ENCODE measurements at places on chromosomes 6 and 20. TPM values are rescaled to one million over a fixed set of nuclear protein-coding genes. Genes with fewer than 3 reads are reported as not detected.

- H3K27me3 ChIP-seq, result no peaks in the 10 kb centered on the region
- H3K4me3 ChIP-seq, result no peak overlapping the region
- H3K27ac ChIP-seq, result peak overlapping the region; percentile 71
- DNase-seq, result peak; percentile 23
These were observed 80.4 kb upstream of the RIPOR2 start for GRCh38 chr6:25016014-25016720.

The CRISP2 gene
- total RNA-seq, result not detected

- H3K4me3 ChIP-seq, result no peak overlapping the region
- no peak overlapping the region for H3K27ac ChIP-seq
- no peaks in the 10 kb centered on the region for H3K36me3 ChIP-seq
These were observed 18.5 kb upstream of the SCUBE3 start for GRCh38 chr6:35195120-35195780.

DNA sequence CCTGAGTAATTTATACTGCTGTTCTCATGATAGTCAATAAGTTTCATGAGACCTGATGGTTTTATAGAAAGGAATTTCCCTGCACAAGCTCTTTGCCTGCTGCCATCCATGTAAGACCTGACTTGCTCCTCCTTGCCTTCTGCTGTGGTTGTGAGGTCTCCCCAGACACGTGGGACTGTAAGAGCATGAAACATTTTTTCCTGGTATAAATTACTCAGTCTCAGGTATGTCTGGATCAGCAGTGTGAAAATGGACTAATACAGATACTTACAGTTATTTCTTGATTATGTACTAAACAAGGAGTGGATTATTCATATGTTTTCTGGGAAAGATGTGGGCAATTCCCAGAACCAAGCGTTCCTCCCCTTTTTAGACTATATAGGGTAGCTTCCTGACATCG, 1.9 kb upstream of the TRIM38 start:
- H3K27ac ChIP-seq, result no peak overlapping the region
- peaks cover 13% of the 10 kb centered on the region for H3K4me1 ChIP-seq
- H3K36me3 ChIP-seq, result no peaks in the 10 kb centered on the region
- no peaks in the 10 kb centered on the region for H3K27me3 ChIP-seq

DNA sequence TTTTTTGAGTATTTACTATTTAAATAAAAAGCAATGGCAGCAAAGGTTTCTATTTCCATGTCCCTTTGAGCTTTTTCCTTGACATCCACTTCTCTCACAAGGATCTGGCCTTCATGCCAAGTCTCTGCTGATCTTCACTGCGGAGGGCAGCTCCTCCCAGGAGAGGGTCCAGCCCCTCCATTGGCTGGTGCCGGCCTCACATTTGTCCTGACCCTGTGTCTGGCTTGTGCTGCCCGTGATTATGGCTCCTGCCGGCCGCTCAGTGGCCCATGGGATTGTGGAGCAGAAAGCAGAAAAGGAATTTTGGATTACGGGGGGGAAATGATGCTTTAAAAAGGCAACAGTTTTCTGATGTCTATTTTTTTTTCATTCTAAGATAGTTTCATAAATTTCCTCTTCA, 31.2 kb upstream of the PDE7B start:
- no peaks in the 10 kb centered on the region for H3K36me3 ChIP-seq
- no peak for DNase-seq
- H3K27me3 ChIP-seq, result no peaks in the 10 kb centered on the region
- no peaks in the 10 kb centered on the region for H3K4me1 ChIP-seq

DNA sequence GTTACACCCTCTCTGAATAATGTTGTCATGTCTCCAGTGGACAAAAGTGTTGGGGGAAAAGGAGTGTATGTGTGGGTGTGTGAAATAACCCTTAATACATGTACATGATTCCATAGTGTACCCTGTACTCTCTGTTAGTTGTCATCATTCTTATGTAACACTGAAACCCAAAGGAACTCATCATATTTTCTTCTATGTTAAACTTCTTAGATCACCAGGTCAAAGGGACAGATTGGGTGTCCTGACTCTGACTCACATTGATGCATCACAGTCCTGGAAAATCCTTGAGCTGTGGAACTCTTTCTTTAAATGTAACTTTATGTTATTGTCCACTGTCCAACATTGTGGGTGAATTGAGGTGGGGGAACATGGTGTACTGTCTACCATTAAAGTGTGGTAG, 350.5 kb downstream of the DHX35 start:
- H3K27ac ChIP-seq, result no peak overlapping the region
- H3K36me3 ChIP-seq, result no peaks in the 10 kb centered on the region
- no peak for DNase-seq
- no peaks in the 10 kb centered on the region for H3K4me1 ChIP-seq

GRCh38 chr20:34579191-34579978, 20.9 kb downstream of the MAP1LC3A start:
- H3K27me3 ChIP-seq, result no peaks in the 10 kb centered on the region
- H3K4me3 ChIP-seq, result no peak overlapping the region
- H3K27ac ChIP-seq, result no peak overlapping the region
- H3K4me1 ChIP-seq, result no peaks in the 10 kb centered on the region

The SUMO4 gene
- 2.1 TPM for total RNA-seq
